ENCODE measurements at places on chromosomes 3 and 15.

GRCh38 chr3:173905381-173905780 lies 507.8 kb downstream of the NLGN1 start:
- no peaks in the 10 kb centered on the region for H3K27me3 ChIP-seq
- no peaks in the 10 kb centered on the region for H3K4me1 ChIP-seq
- H3K27ac ChIP-seq, result no peak overlapping the region
- H3K36me3 ChIP-seq, result no peaks in the 10 kb centered on the region
- DNase-seq, result no peak

GRCh38 chr15:67024314-67024997 lies 40.9 kb upstream of the SMAD3 start:
- no peak overlapping the region for H3K4me3 ChIP-seq
- no peaks in the 10 kb centered on the region for H3K36me3 ChIP-seq
- peak; percentile 62 for DNase-seq
- no peaks in the 10 kb centered on the region for H3K27me3 ChIP-seq

GRCh38 chr3:197882586-197882985 lies 67.4 kb upstream of the RPL35A start:
- no peak overlapping the region for H3K27ac ChIP-seq
- H3K27me3 ChIP-seq, result no peaks in the 10 kb centered on the region

- H3K36me3 ChIP-seq, result no peaks in the 10 kb centered on the region
- H3K27ac ChIP-seq, result no peak overlapping the region
- H3K27me3 ChIP-seq, result no peaks in the 10 kb centered on the region
- H3K4me3 ChIP-seq, result no peak overlapping the region
- DNase-seq, result no peak
These were observed 79.9 kb downstream of the TLE3 start for GRCh38 chr15:70017801-70018200.
